Left lobe of liver (tissue), 2 donors: ENCODE measurements at places on chromosomes 1 and 21. TPM values are rescaled to one million over a fixed set of nuclear protein-coding genes. Genes with fewer than 3 reads are reported as not detected.

TMEM79 gene
- 2.6 TPM for total RNA-seq

DNA sequence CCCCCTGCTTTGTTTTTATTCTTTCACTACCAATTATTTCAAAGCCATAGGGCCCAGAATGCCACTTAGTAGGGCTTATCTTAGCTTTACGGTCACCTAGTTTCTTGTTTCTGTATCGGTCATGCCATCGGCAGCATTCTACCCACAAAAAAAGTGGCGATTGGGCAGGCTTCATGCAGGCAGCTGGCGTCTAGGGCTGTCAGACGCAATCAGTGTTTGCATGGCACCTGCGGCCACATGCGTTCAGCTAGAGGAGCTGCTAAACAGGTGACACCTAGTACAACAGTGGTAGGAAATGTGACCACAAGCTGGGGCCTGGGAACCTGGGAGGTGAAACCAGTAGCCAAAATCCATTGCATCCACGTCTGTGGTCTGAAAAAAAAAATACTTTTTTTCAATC is 262.7 kb downstream of the PBX1 start:
- no peak for DNase-seq

NEGR1 gene
- 0.20 TPM for total RNA-seq

CCDC17 gene
- total RNA-seq: 2.7 TPM

GRCh38 chr1:103145449-103145848 is 37.1 kb upstream of the COL11A1 start:
- no peak for DNase-seq

GUCA2A gene
- total RNA-seq: not detected

DNA sequence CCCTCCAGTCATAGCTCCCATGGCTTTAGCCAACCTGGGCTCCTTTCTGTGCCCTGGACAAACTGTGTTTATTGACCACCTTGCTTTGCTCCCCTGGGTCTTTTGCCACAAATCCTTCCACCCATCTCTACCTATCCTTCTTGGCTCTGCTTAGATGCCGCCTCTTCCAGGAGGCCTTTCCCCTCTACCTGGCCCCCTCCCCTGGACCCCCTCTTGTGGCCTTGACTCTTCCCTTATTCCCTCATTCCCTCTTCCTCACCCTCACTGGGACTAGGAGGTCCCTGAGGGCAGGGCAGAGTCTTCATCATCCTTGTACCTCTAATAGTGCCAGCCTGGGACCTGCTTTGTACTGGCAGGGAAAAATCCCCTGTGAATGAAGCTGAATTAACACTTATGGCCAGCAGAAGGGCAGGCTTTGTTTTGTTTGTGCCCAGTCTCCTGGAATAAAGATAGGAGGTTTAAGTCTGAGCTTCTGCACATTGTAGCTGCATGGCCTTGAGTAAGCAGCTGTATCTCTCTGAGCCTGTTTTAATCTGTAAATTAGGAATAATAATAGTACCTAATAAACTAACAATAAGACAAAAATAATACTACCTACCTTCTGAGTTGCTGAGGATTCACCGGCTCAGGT is 13.7 kb downstream of the PTPRU start:
- DNase-seq: no peak

- DNase-seq: no peak
Observed at GRCh38 chr1:220454155-220454777, 73.7 kb upstream of the MARK1 start.

NPL gene
- total RNA-seq: 15.0 TPM

GPR37L1 gene
- total RNA-seq: not detected

GRCh38 chr1:68347415-68347814 is 102.3 kb downstream of the RPE65 start:
- DNase-seq: no peak

PROK1 gene
- total RNA-seq: not detected

DNA sequence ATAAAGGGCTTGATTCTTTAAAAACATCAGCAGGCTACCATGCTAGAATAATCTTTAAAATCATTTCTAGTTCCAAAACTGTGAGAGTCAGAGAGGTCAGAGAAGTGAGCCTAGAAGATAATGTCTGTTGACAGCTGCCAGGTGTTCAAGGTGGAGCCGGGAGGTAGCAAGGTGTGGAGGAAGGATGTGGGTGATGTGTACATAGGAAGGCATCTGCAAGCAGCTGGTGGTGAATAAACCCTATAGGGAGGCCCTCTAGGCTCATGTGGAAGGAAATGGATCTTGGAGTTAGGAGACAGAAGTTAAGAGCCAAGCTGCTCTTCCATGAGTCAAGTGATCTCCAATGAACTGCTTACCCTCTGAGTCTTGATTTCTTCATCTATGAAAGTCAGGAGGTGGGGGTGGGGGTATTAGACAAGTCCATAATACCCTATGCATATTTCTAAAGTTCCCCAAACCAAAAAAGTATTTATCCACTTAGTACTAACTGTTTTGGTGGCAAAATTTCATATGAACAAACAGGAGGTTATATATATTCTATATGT is 266.3 kb downstream of the RHOU start:
- DNase-seq: no peak

DNA sequence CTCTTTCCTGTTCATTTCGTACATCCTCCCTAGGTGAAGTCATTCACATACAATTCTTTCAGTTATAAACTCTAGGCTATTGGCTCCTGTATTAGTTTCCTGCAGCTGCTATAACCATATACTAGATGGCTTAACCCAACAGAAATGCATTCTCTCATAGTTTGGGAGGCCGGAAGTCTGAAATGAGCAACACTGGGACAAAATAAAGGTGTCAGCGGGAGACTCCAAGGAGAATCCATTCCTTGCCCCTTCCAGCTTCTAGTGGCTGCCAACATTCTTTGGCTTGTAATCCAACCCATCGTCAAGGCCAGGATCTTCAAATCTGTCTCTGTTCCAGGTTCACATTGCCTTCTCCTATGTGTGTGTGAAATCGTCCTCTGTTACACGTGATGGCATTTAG is 71.3 kb downstream of the TOR3A start:
- DNase-seq: no peak

C1orf94 gene
- total RNA-seq: not detected

GRCh38 chr1:5770981-5771765 is 221.1 kb downstream of the NPHP4 start:
- DNase-seq: no peak

DNA sequence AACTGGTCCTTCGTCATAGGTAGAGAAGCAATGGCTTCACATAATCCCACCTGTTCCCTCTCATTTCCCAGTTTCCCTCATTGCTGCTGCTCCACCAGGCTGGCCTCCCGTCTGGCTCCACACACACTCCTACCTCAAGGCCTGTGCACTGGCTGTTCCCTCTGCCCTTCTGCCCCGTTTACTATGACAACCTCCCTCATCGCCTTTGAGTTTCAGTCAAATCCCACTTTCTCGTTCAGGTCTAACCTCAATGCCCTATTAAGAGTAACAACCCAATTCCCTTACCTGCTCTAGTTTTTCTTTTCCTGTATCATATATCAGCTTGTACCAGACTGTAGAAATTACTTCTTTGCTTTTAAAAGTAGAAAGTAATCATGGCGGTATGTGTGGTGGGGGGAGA is 589.7 kb downstream of the SMYD3 start:
- no peak for DNase-seq

DNA sequence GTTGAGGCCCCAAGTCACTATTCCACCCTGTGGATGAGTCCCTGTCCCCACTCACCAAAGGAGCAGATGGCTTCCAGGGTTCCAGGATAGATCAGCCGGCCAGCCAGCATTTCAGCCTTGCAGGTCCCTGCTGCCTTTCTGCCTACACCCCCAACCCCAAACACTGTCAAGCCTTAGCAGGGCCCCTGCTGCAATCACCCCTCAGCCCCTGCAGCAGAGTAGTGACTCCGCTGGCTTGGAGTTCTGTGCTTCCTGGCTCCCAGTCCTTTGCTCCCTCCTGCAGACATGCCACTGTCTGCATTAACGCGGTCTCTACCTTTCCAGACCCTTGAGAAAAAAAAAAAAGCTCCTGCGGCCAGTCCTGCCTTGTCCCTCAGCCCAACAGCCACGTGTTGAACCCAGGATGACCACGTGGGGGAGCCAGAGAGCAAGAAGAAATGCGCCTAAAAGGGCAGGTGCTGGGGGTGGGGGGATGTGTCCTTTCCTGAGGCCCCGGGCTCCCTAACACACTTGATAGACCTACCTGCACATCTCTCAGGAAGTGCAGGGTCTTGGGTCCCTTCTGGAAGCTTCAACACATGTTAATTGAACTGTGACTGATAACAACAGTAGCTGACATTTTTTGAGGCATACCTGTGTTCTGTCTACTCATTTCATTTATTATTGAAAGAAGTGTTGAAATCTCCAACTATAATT is 37.4 kb downstream of the RASSF5 start:
- peak; percentile 75 for DNase-seq

BEND5 gene
- 0.20 TPM for total RNA-seq

AXDND1 gene
- total RNA-seq: not detected

DNA sequence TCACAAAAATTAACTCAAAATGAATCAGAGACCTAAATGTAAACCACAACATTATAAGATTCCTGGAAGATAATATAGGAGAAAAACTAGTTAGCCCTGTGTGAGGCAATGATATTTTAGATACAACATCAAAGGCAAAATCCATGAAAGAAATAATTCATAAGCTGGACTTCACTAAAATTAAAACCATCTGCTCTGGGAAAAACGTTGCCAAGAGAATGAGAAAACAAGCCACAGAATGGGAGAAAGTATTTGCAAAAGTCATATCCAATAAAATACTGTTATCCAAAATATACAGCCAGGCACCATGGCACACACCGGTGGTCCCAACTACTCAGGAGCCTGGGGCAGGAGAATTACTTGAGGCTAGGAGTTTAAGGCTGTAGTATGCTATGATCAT is 70.3 kb downstream of the SYF2 start:
- no peak for DNase-seq

FCAMR gene
- total RNA-seq: 0.60 TPM

DNA sequence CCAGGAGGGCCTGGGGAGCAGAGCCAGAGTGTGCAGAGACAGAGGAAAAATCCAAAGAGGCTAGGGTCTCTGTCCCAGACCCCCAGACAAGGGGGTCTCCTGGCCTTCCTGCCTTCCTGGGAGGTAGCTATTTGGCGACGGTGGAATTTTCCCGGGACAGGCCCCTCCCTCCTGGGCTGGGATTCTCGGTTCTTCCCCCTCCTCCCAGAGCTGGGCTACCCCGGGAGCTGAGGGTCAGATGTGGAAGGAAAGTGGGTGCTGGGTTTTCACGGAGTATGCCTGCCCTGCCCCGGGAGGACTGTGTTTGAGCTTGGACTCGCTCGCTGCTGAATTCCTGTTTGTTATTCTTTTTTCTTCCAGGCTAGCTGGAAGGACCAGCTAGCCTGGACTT is 759 bp downstream of the AMPD2 start:
- peak; percentile 60 for DNase-seq

- no peak for DNase-seq
Observed at GRCh38 chr1:232132572-232132971, 497.4 kb downstream of the SIPA1L2 start.

TBX19 gene
- 1.0 TPM for total RNA-seq

DNA sequence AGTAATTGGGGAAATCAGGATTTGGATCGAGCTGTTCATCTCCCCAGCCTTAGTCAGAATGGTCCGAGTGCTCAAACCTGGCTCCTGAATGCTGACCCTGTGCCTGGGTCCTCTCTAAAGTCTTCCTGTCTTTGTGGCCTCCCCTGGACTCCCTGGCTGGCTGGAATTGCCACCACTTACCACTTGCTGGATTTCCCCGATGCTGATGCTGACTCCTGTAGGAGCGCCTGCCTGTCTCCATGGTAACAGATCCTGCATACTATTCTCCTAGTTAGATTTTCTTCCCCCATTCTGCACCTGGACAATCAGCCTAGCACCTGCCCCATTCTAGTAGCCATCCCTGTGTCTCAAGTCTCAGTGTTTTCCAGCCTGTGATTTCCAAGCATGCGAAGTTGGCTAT is 382.2 kb upstream of the ESRRG start:
- no peak for DNase-seq

DNA sequence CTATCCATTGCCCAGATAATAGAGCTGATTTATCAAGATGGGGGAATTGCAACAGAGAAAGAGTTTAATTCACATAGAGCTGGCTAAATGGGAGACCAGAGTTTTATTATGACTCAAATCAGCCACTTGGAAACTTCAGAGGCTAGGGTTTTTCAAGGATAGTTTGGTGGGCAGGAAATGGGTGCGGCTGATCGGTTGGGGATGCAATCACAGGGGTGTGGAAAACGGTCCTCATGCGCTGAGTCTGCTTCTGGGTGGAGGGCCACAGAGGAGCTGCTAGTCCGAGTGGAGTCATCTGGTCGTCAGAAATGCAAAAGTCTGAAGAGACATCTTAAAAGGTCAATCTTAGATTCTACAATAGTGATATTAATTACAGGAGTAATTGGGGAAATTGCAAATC is 32.0 kb upstream of the FAM89A start:
- no peak for DNase-seq

PPIAL4G gene
- not detected for total RNA-seq

KRTAP19-5 gene
- total RNA-seq: not detected

GRCh38 chr21:36948686-36949085 is 17.8 kb downstream of the HLCS start:
- DNase-seq: no peak

UBASH3A gene
- 0.20 TPM for total RNA-seq

DNA sequence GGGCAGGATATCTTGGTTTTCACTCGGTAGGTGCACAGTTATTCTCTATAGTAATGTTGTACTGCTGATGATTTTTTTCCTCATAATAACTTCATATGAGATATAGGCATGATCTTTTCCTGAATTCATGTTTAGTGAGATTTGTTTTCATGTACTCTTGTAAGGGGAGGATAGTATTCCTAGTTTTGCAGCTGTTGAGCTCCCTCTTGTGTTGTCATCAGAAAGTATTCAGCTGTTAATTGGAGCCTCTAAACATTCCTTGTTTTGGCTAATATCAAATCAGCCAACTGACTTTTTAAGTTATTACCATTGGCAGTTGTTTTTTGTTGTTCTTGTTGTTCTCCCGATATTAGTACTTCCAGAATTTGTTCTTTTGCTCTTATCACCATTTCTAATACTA is 24.4 kb downstream of the OR10R2 start:
- no peak for DNase-seq

DNA sequence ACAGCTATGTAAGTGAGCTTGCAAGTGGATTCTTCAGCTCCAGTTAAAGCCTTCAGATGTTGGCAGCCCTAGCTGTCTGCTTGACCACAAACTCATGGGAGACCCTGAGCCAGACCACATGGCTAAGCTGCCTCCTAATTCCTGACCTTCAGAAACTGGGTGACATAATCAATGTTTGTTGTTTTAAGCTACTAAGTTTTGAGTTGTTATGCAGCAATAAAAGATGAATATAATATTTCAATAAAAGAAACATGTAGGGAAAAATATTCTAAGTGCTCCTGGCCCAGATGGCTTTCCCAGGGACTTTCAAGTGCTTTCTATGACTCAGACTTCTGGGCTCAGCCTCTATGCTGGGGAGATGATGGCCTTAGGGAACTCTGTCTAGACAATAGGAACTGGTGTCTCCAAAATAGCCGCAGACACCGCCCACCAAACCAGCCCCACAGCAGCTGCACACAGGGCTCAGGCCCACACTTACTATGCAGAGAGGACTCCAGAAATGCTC is 20.3 kb upstream of the AZIN2 start:
- no peak for DNase-seq

GRCh38 chr1:16151196-16151994 is 4.5 kb downstream of the EPHA2 start:
- DNase-seq: no peak

ACTA1 gene
- not detected for total RNA-seq

CD1E gene
- total RNA-seq: not detected

- no peak for DNase-seq
Observed at GRCh38 chr21:34519016-34519415, 7.0 kb upstream of the KCNE1 start.

FHAD1 gene
- not detected for total RNA-seq

LCE1E gene
- total RNA-seq: not detected

- peak; percentile 23 for DNase-seq
Observed at GRCh38 chr1:179825206-179825605, 52.4 kb downstream of the TOR1AIP2 start.
